ENCODE measurements at places on chromosomes 16 and 17.

- no peak for DNase-seq
Observed at GRCh38 chr17:44312396-44313104, 4.1 kb downstream of the RUNDC3A start.

DNA sequence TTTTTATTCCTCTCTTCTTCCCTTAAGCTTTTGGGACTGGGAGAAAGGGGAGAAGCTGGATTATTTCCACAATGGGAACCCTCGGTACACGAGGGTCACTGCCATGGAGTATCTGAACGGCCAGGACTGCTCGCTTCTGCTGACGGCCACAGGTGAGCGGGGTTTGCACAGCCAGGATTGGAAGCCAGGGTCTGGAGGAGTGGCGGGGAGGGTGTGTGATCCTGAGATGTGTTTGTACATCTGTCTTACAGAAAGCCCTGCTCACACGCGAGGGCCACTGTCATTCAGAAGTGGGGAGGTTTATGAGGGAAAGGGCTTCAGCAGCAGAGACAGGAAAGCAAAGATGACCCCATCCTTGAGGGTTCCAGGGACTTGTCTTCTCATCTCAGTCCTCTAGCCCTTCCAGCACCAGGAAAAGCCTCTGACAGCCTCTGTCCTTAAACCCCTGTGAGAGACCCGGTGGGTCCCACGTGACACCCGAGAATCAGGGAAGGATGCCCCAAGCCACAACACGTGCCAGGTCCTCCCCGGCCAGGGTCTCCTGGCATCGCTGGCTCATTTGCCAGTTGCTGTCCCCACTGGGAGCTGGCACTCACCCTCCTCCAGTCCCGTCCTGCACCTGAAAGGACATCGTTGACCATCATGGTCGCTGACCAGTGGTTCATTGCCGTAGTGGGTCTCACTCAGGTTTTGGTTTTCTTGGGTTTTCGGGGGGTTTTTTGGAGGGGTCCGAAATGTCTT, 44.3 kb upstream of the CHMP6 start:
- DNase-seq, result no peak

- no peak for DNase-seq
Observed at GRCh38 chr17:48630009-48630924, 4.1 kb upstream of the HOXB9 start.

DNA sequence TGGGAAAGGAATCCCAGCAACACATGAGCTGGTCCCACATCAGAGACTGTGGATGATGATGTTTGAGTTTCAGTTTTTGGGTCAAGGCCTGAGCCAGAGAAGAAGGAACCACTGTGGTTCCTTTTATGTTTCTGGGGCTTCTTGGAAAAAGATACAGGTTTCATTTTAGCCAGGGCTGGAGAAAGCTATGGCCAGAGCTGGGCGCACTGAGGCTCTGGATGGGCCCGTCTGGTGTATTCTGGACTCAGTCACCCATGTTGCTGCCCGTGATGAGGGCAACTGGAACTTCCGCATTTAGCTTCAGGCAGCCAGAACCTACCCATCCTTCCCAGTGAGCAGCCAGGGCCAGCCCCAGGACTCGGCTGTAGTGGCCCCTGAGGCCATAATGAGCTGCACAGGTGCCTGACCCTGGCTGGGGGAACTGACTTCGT, 15.0 kb upstream of the PITPNA start:
- DNase-seq, result no peak

GRCh38 chr17:70353408-70354092, 184.2 kb downstream of the KCNJ2 start:
- no peak for DNase-seq

GRCh38 chr16:50657241-50657640, 23.9 kb downstream of the SNX20 start:
- DNase-seq, result no peak

- DNase-seq, result no peak
Observed at GRCh38 chr17:17469996-17470395, 6.8 kb upstream of the MED9 start.

GRCh38 chr16:7315813-7316212, 16.8 kb upstream of the RBFOX1 start:
- no peak for DNase-seq

GRCh38 chr16:57475711-57476339, 10.5 kb downstream of the DOK4 start:
- peak; percentile 13 for DNase-seq

DNA sequence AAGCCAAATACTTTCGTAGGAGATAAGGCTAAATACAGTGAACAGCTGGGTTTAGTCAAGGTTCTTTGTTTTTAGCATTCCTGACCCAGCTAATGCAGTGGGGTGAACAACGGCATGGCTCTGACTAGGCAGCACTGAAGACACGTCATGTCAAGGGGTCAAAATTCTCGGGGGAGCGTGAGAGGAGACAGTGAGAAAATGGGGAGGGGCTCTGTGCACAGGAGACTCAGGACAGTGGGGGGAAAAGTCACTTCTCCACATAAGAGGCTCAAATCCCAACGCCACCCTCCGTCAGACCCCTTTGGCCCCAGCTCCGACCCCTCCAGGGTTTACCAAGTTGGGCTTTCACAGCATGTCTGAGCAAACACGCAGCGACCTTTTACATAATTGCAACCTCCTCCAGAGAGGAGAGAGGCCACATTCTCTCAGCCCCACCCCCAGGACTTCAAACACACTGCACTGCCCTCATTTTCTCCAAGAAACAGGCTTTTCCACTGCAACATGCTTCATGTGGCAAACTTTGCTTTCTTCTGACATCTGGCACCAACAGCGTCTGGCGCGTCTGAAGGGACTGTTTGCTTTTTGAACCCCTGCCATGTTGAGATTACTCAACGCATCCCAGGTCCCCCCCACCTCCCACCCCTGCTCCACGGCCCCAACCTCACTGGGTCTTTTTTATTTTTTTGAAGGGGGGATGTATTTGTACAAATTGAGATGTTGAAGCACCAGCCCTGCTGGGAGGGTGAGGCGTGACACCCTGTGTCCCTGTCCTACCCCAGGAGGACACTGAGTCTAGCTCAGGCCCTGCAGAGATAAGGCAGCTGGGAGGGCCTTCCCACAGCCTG, 30.0 kb downstream of the AXIN2 start:
- no peak for DNase-seq

GRCh38 chr17:56593086-56593645, 333 bp upstream of the NOG start:
- DNase-seq, result no peak

DNA sequence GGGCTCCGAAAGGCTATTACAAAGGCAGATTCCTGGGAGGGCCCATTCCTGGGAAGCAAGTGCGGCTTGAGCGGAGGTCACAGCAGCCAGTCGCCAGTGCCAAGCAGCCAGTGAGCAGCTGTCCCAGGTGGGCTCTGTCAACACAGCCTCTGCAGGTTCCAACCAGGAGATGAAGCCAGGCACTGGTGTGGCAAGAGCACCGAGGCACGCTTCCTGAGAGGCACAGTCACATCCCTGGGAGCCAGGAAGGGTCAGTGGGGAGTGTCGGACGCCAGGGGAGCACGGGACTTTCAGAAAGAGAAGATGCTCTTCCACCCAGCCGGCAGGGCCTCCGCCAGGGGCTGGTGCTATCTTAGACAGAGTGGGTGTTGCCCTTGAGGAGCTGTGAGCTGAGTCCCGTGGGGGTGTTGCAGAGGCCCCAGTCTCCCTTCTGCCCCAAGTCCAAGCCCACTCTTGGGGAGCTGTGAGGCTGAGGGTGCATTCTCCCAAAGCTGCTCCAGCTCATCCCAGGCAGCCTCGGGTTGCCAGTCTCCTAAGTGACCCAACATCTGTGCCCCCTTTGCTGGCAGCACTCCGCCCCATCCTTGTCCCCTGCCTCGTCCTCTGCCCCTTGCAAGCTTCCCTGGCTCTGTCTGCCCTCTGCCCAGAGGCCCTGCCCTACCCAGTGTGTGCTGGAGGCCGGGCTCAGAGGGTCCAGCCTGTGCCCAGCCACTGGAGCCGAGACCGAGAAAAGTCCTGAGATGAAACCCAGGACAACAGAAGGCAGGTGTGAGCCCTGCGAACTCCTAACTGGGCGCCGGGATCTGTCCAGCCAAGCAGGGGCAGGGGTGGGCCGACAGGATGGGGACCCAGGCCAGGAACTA, 6.6 kb downstream of the UBALD1 start:
- no peak for DNase-seq

GRCh38 chr16:30762991-30763725, 1.0 kb downstream of the RNF40 start:
- no peak for DNase-seq

GRCh38 chr17:79613195-79613772, 2.4 kb upstream of the RBFOX3 start:
- no peak for DNase-seq

GRCh38 chr16:13835387-13835786, 84.6 kb upstream of the ERCC4 start:
- DNase-seq, result no peak

GRCh38 chr17:77456951-77457548, 316.3 kb downstream of the SEC14L1 start:
- no peak for DNase-seq

DNA sequence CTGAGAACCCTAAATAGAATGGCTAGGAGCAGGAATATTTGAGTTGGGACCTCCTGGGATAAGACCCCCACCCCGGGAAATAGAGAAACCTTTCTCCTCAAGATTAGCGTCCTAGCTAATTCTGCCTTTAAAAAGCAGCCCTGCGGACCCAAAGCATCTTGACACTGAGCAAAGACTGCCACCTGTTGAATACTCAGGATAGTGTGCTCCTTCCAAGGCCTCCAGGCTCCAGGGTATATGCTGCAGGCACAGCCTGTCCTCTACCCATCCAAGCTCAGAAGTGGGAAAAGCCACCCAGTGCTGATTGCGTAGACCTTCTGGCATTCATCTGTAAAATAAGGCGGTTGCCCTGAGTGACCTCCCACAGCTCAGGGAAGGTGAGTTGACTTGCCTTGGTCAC, 456.2 kb upstream of the DYNLRB2 start:
- no peak for DNase-seq

GRCh38 chr16:81987121-81987520, 24.1 kb downstream of the SDR42E1 start:
- no peak for DNase-seq

- no peak for DNase-seq
Observed at GRCh38 chr17:70608193-70608592, 438.9 kb downstream of the KCNJ2 start.

GRCh38 chr17:81683584-81684441, at the start of the genes ARL16 and HGS:
TSS of gene ARL16 (minus strand) at chr17:81683797. CDS start at chr17:81683753, 44 bp downstream.
TSS of gene HGS (plus strand) at chr17:81684011. CDS start at chr17:81684067, 56 bp downstream.
- DNase-seq, result peak; percentile 98

DNA sequence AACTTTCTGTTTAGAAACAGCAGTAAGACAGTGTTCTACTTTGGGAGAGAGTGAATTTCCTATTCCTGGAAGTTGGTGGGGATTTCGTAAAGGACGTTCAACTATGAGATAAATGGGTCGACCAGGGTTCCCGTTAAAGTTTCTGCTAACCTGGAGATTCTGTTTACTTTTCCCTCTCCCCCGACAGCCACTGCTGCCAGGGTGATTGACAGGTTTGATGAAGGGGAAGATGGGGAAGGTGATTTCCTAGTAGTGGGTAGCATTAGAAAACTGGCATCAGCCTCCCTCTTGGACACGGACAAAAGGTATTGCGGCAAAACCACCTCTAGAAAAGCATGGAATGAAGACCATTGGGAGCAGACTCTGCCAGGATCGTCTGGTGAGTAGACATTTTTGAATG, 1.3 kb downstream of the AATF start:
- no peak for DNase-seq

GRCh38 chr16:87653234-87653633, 50.9 kb downstream of the JPH3 start:
- no peak for DNase-seq

DNA sequence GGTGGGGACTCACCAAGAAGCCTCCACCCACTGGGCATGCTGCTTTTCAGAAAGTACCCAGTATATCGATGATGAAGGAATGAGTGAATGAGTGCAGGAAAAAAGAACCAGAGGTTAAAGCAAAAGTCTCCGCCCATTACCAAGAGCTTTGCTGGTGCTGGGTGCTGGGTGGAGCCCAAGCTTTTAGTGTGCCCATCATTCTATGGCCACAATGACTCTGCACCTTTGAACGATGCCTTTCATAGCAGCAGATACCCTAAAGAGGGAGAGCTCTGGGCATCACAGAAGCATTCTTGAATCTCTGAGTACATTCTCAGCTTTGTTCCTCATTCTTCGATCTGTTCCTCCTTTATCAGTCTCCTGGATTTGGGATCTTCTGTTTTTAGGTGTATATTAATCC, 450.7 kb upstream of the CCL2 start:
- DNase-seq, result no peak

GRCh38 chr16:87463722-87464690, 28.8 kb downstream of the ZCCHC14 start:
- DNase-seq, result no peak

- DNase-seq, result peak; percentile 77
Observed at GRCh38 chr16:50372611-50373344, 4.0 kb upstream of the BRD7 start.

- DNase-seq, result no peak
Observed at GRCh38 chr17:78645421-78646295, 68.5 kb upstream of the DNAH17 start.

- no peak for DNase-seq
Observed at GRCh38 chr17:29573558-29573869, 5.0 kb downstream of the TP53I13 start.

Measured in RKO (cell line).